Stomach (tissue), 19 donors: ENCODE measurements at places on chromosomes 7 and 10. TPM values are rescaled to one million over a fixed set of nuclear protein-coding genes. Genes with fewer than 3 reads are reported as not detected.

- no peak for DNase-seq
- no peak overlapping the region for H3K27ac ChIP-seq
- no peak overlapping the region for H3K4me3 ChIP-seq
- H3K36me3 ChIP-seq: peaks cover 97% of the 10 kb centered on the region
Measured at GRCh38 chr10:69382382-69383117, 34.2 kb downstream of the TACR2 start.

- H3K27ac ChIP-seq: no peak overlapping the region
- no peaks in the 10 kb centered on the region for H3K4me1 ChIP-seq
- DNase-seq: no peak
- no peaks in the 10 kb centered on the region for H3K36me3 ChIP-seq
- H3K4me3 ChIP-seq: no peak overlapping the region
Measured at GRCh38 chr10:120597902-120598301, 140.9 kb downstream of the PLPP4 start.

DNA sequence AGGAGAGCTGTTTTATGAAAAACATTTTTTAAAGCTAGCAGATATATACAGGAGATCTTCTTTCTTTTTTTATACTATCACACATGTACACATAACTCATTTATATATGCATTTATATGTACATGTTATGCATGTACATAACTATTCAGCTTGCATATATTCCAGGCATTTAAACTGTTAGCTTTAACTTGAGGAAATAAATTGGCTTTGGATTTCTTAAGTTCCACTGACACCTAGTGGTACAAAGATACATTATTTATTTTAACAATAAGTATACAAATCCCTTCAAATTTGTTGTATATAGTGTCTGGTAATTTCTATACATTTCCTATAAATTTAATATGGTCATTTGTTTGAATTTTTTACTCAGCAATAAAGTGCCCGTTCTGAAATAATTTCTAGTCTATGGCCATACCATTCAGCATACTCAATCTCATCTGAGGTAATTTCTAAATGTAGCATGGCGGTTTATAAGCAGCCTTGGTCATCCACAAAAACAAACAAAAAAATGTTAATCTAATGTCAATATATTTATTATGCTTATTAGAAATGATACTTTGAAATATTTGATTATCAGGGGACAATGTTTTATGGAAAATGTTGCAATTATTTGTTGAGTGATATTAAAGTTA lies 11.6 kb downstream of the ZDHHC6 start:
- H3K27me3 ChIP-seq: no peaks in the 10 kb centered on the region
- no peak overlapping the region for H3K4me3 ChIP-seq
- peaks cover 58% of the 10 kb centered on the region for H3K36me3 ChIP-seq
- no peaks in the 10 kb centered on the region for H3K4me1 ChIP-seq

- H3K27me3 ChIP-seq: no peaks in the 10 kb centered on the region
- H3K36me3 ChIP-seq: no peaks in the 10 kb centered on the region
- peaks cover 18% of the 10 kb centered on the region for H3K4me1 ChIP-seq
- H3K27ac ChIP-seq: no peak overlapping the region
- no peak overlapping the region for H3K4me3 ChIP-seq
- no peak for DNase-seq
Measured at GRCh38 chr10:77539147-77539935, 98.3 kb downstream of the KCNMA1 start.

DNA sequence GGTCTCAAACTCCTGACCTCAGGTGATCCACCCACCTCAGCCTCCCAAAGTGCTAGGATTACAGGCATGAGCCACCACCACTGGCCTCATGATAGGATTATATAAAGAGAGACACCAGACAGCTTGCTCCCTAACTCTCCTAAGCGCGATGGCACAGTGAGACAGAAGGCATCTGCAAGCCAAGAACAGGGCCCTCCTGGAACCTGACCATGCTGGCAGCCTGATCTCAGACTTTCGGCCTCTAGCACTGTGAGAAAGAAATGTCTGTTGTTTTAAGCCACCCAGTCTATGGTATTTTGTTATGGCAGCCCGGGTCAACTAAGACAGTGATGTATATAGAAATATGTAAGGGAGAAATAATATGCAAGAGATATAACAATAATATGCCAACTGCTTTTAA lies 51.2 kb downstream of the SRPK2 start:
- no peak overlapping the region for H3K4me3 ChIP-seq
- H3K27ac ChIP-seq: no peak overlapping the region
- H3K36me3 ChIP-seq: no peaks in the 10 kb centered on the region

DNA sequence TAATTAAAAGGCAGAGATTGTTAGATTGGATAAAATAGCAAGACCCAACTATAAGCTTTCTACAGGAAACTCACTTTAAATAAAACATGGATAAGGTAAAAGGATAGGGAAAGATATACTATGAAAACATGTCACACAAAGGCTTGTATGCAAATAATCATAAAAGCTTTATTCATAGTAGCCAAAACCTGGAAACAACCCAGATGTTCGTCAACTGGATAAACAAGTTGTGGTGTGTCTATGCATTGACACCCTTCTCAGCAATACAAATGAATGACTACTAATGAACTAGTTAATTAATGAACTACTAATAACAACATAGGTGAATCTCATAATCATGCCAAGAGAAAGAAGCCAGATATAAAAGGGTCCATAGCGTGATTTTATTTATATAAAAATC lies 37.7 kb upstream of the OIT3 start:
- no peaks in the 10 kb centered on the region for H3K27me3 ChIP-seq
- DNase-seq: no peak
- H3K4me1 ChIP-seq: no peaks in the 10 kb centered on the region

DNA sequence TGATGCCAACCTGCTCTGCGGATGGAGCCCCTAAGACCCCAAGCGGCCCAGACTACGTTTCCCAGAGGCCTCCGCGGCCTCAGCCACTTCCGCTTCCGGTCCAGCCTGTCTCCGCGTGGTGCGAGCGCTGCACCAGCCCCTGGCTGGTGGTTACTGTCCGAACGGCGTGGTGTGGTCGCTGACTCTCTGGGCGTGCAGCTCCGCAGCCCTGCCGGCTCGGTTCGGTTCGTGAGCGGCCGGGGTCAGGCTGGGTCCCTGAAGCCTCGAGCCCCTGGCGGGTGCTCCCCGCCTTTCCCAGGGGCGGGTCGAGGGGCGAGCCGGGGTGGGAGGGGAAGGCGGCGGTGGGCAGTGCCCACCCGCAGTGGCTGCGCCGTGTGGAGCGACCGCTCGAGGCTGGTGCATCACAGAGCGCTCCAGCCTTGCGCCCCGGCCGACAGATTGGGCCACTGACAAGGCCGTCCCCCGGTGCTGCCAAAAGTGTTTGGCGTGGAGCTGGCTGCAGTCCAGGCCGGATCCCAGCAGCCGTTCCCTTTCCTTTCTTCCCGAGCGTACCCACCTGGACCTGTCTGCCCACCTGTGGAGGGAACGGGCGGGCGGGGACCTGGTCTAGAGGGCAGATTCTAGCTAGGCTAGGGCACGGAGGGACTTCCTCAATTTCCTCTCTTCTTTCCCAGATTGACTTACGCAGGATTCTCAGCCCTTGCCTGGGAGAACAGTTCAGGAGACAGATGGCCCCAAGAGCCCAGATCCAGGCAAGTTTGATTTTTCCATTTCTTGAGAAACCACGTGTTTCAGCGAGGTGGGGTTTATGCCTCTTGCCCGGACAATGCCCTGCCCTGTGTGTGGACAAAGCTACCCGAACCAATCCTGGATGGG lies at the start of gene ZNF485:
ZNF485 (plus strand) TSS at position 116 of the 876 bp plus-strand sequence; CDS start at position 729, 613 bp downstream.
- no peaks in the 10 kb centered on the region for H3K27me3 ChIP-seq
- peak within 1 kb of the TSS; percentile 77 for H3K27ac ChIP-seq
- DNase-seq: peak; percentile 91
- H3K4me1 ChIP-seq: peaks cover 17% of the 10 kb centered on the region

DNA sequence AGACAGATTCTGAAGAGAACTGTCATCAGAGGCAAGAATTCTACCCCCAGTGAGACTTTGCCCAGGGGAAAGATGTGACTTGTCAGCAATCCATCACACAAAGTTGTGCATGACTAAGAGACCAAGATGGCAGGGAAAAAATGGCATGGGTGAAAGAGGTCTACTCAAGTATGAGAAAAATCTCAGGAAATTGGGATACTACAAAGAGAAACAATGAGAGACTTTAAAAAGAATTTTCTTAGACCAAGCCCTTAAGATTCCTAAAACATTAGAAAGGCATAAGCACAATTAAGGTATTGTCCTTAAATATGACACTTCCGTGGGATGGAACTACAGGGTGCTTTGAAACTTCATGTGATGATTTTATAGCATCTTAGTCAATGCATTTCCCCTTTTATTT lies 45.6 kb upstream of the PDE1C start:
- H3K27me3 ChIP-seq: no peaks in the 10 kb centered on the region
- H3K36me3 ChIP-seq: no peaks in the 10 kb centered on the region
- H3K27ac ChIP-seq: no peak overlapping the region
- no peak for DNase-seq
- no peaks in the 10 kb centered on the region for H3K4me1 ChIP-seq

DNA sequence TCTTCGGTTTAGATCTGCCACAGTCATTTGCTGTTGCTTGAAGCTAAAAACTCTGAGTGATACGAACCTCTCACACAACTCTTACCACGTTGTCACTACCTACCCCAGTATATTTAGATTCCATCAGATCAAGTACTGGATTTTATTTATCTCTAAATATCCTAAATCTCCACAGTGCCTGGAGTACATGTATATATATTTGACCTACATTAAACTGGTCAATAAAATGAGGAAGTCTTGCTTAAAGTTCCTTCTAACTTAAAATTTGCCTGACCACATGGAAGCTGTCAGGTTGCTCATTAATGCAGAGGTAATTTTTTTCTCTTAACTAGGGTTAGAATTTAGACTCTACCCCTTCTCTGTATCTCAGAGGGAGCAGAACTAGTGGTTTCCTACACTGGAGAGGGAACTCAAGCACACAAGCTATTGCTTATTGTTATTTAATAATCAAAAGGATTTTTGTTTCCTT lies 3.1 kb upstream of the MACC1 start:
- peak overlapping the region; percentile 85 for H3K27ac ChIP-seq
- no peak for DNase-seq
- H3K4me1 ChIP-seq: peaks cover 14% of the 10 kb centered on the region
- no peaks in the 10 kb centered on the region for H3K36me3 ChIP-seq
- H3K4me3 ChIP-seq: no peak overlapping the region

- no peak overlapping the region for H3K4me3 ChIP-seq
- no peak overlapping the region for H3K27ac ChIP-seq
- no peak for DNase-seq
- no peaks in the 10 kb centered on the region for H3K27me3 ChIP-seq
- H3K4me1 ChIP-seq: peaks cover 11% of the 10 kb centered on the region
- H3K36me3 ChIP-seq: no peaks in the 10 kb centered on the region
Measured at GRCh38 chr10:44356139-44357022, 28.5 kb downstream of the CXCL12 start.

GRCh38 chr7:118572604-118573003 lies 348.1 kb downstream of the ANKRD7 start:
- no peaks in the 10 kb centered on the region for H3K36me3 ChIP-seq
- H3K27me3 ChIP-seq: no peaks in the 10 kb centered on the region
- H3K4me1 ChIP-seq: no peaks in the 10 kb centered on the region

GRCh38 chr7:34845666-34846361 lies 187.8 kb downstream of the NPSR1 start:
- H3K27ac ChIP-seq: no peak overlapping the region
- no peaks in the 10 kb centered on the region for H3K36me3 ChIP-seq
- no peaks in the 10 kb centered on the region for H3K27me3 ChIP-seq
- H3K4me1 ChIP-seq: no peaks in the 10 kb centered on the region

- H3K4me1 ChIP-seq: peaks cover 72% of the 10 kb centered on the region
- H3K27me3 ChIP-seq: no peaks in the 10 kb centered on the region
- H3K27ac ChIP-seq: no peak overlapping the region
- no peak for DNase-seq
- no peaks in the 10 kb centered on the region for H3K36me3 ChIP-seq
Measured at GRCh38 chr10:73408978-73409521, 4.8 kb downstream of the ANXA7 start.

GRCh38 chr10:50857579-50857978 lies 27.8 kb downstream of the A1CF start:
- H3K27ac ChIP-seq: no peak overlapping the region
- no peaks in the 10 kb centered on the region for H3K4me1 ChIP-seq
- no peak for DNase-seq
- H3K27me3 ChIP-seq: no peaks in the 10 kb centered on the region

GRCh38 chr7:48179496-48180030 lies 8.3 kb downstream of the ABCA13 start:
- DNase-seq: no peak
- no peaks in the 10 kb centered on the region for H3K27me3 ChIP-seq
- H3K36me3 ChIP-seq: no peaks in the 10 kb centered on the region
- no peak overlapping the region for H3K27ac ChIP-seq
- H3K4me1 ChIP-seq: no peaks in the 10 kb centered on the region

DNA sequence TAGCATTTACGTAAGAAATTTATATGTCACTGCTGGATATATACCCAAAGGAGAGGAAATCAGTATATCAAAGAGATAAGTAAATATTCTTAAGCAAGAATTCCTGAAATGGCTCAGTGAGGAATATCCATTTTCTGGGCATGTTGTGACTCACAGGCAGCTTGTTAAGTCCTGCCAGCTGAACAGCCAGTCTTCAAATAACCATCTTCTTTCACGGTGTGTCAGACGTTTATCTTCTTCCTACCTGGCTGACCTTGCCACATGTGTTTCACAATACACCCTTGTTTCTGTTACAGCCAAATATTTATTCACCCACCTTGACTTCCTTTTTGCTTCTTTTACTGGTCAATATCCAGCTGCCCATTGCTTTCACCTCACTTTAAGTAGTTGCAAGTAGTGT lies 648.1 kb downstream of the ANKRD7 start:
- no peak overlapping the region for H3K27ac ChIP-seq
- H3K4me1 ChIP-seq: peaks cover 5% of the 10 kb centered on the region
- no peaks in the 10 kb centered on the region for H3K36me3 ChIP-seq
- no peak for DNase-seq
- H3K27me3 ChIP-seq: no peaks in the 10 kb centered on the region

- DNase-seq: peak; percentile 67
- H3K27me3 ChIP-seq: no peaks in the 10 kb centered on the region
- H3K36me3 ChIP-seq: no peaks in the 10 kb centered on the region
- H3K4me1 ChIP-seq: peaks cover 30% of the 10 kb centered on the region
Measured at GRCh38 chr10:73886085-73886529, 11.8 kb upstream of the CAMK2G start.

- no peaks in the 10 kb centered on the region for H3K36me3 ChIP-seq
- DNase-seq: no peak
- no peaks in the 10 kb centered on the region for H3K4me1 ChIP-seq
- H3K4me3 ChIP-seq: no peak overlapping the region
- no peak overlapping the region for H3K27ac ChIP-seq
Measured at GRCh38 chr10:6333086-6333485, 130.4 kb downstream of the PFKFB3 start.

- H3K36me3 ChIP-seq: no peaks in the 10 kb centered on the region
- H3K4me1 ChIP-seq: no peaks in the 10 kb centered on the region
- no peak overlapping the region for H3K4me3 ChIP-seq
- no peaks in the 10 kb centered on the region for H3K27me3 ChIP-seq
- H3K27ac ChIP-seq: no peak overlapping the region
- DNase-seq: no peak
Measured at GRCh38 chr7:35386816-35387706, 133.2 kb upstream of the TBX20 start.

GRCh38 chr10:21726601-21727225 lies 192.7 kb downstream of the MLLT10 start:
- DNase-seq: no peak
- no peaks in the 10 kb centered on the region for H3K27me3 ChIP-seq
- H3K4me3 ChIP-seq: no peak overlapping the region
- H3K36me3 ChIP-seq: no peaks in the 10 kb centered on the region

Gene FRA10AC1
- total RNA-seq: 3.6 TPM

Gene SCIN
- 46.6 TPM for total RNA-seq

Gene AUTS2
- 44.0 TPM for total RNA-seq

Gene OR9A2
- total RNA-seq: not detected

Gene GJD4
- not detected for total RNA-seq

Gene PTPRN2
- 35.8 TPM for total RNA-seq

Gene NKX6-2
- total RNA-seq: 9.0 TPM

Gene PLEKHS1
- total RNA-seq: not detected

Gene TMEM229A
- 0.29 TPM for total RNA-seq

Gene ADIRF
- total RNA-seq: 28.6 TPM

Gene SCD
- 36.2 TPM for total RNA-seq

Gene CROT
- 2.9 TPM for total RNA-seq

Gene SPDYE2B
- total RNA-seq: not detected

Gene ZNF736
- total RNA-seq: 9.3 TPM
